ENCODE measurements at places on chromosomes 2 and 18. TPM values are rescaled to one million over a fixed set of nuclear protein-coding genes. Genes with fewer than 3 reads are reported as not detected.

- no peak overlapping the region for H3K27ac ChIP-seq
- no peaks in the 10 kb centered on the region for H3K4me1 ChIP-seq
- no peak for DNase-seq
- no peaks in the 10 kb centered on the region for H3K36me3 ChIP-seq
- H3K27me3 ChIP-seq = no peaks in the 10 kb centered on the region
- H3K4me3 ChIP-seq = no peak overlapping the region
Measured at GRCh38 chr2:216170076-216170763, 61.1 kb downstream of the XRCC5 start.

DNA sequence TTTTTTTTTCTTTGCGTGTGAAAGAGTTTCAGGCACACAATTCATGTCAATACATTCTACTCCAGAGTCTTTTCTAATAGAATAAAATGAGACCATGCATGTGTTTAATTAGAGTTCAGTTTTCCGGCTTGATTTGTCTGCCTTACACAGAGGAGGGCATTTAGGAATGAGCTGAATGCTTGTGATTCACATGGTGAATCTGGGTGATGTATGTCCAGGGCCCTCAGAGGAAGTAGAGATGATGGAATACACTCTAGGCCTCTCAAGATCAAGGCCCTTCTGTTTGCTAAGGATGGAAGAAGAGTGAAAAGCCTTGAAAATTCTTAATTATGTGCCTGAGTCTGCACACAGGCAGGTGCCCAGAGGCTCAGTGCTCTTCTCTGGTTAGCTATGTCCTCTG lies 71.0 kb upstream of the CYRIA start:
- H3K27me3 ChIP-seq = no peaks in the 10 kb centered on the region
- H3K4me1 ChIP-seq = no peaks in the 10 kb centered on the region
- no peak overlapping the region for H3K27ac ChIP-seq
- no peak for DNase-seq
- no peaks in the 10 kb centered on the region for H3K36me3 ChIP-seq

DNA sequence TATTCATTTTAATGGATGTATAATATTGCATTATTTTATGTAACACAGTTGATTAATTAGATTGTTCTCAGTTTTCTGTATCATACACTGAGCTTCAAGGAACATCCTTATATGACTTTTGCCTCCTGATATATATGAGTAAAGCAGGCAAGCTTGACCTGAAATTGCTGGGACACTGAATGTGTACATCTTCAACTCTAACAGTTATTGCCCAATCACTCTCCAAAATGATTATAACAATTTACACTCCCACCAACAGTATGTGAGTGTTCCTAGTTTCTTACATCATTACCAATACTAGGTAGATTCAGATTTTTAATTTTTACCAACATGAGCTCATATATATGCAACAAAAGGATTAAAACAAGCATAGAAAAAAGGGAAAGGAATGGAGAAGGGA lies 379.4 kb downstream of the SETBP1 start:
- peaks cover 20% of the 10 kb centered on the region for H3K4me1 ChIP-seq
- no peak overlapping the region for H3K27ac ChIP-seq
- no peaks in the 10 kb centered on the region for H3K36me3 ChIP-seq
- no peaks in the 10 kb centered on the region for H3K27me3 ChIP-seq

DNA sequence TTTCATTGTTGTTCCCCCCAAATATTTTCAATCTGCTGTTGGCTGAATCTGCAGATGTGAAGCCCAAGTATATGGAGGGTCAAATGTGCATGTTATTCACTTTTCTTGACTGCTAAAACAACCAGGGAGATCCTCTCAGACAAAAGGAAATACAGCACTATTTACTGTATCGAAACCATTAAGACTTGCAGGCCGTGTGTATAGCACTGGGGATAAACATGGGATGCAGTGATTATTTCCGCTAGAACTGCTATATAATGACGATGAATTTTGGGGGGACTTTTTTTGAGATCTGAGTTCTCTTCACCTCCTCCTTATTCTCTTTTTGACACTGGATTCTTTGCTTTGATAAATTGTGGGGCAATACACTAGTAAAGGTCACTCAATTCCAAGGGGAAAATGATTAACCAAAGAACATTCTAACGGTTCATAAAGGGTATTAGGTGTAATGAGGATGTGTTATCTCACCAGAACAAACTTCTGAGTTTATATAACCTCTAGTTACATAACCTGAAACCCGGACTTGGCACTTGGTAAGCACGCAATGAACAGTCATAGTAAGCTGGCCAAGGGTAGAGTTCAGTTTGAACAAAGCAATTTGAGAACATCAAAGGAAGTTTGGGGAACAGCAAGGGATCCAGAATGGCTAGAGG lies 3.5 kb upstream of the UGT1A1 start:
- H3K27ac ChIP-seq = no peak overlapping the region
- no peaks in the 10 kb centered on the region for H3K36me3 ChIP-seq
- H3K4me3 ChIP-seq = no peak overlapping the region

DNA sequence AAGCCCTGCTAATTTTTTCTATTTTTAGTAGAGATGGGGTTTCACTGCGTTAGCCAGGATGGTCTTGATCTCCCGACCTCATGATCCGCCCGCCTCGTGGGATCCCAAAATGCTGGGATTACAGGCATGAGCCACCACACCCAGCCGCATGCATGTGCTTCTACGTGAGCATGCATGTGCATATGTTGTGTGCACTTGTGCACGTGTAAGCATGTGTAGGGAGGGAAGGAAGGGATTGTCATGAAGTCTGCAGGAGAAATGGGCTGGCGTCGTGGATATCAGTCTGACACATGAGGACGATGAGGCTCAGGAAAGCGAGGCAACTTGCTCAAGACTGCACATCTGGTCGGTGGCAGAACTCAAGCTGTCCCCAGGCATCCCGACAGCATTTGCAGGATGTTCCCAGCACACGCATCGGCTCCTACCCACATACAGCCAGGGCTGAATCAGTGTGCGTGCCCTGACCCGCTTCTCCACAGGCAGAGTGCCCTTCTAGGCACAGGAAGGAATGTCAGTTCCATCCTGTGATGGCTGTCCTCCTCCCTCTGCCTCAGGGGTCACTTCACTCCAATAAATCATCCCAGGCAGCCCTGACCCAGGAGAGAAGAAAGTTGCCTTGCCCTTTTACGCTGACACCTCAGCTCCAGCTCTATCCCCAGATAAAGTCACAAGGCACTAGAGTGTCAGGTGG lies 49.9 kb upstream of the SLC14A2 start:
- DNase-seq = no peak
- no peak overlapping the region for H3K4me3 ChIP-seq
- no peaks in the 10 kb centered on the region for H3K27me3 ChIP-seq
- peak overlapping the region; percentile 57 for H3K27ac ChIP-seq
- peaks cover 40% of the 10 kb centered on the region for H3K4me1 ChIP-seq

DNA sequence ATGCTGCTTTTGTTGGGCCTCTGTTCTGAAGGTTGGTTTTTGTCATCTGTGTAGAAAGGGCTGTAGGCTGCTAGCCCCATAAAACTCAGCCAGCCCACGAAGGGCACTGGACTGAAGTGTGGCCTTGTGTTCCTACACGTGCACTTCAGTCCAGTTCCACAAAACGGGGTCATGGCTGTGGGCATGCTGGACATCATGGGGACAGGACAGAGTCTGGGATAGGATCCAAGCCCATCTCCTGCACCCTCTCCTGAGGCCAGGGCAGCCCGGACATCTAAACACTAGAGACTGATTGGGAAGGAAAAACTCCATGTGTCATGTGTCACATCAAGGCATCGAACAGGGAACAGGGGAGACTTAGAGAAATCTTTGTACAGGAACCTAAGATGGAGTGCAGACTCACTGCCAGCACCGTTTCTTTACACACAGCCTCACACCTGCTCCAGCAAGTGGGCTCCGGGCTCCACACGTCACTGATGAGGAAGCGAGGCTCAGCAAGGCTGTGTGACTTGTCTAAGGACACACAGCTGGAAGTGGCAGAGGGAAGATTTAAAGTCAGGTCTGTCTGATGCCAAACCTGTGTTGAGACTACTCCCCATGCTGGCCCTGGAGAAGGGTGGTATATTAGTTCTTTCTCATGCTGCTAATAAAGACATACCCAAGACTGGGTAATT lies 74.8 kb upstream of the BCL2L11 start:
- no peak for DNase-seq
- H3K4me3 ChIP-seq = no peak overlapping the region
- H3K27ac ChIP-seq = no peak overlapping the region
- no peaks in the 10 kb centered on the region for H3K4me1 ChIP-seq

- no peaks in the 10 kb centered on the region for H3K27me3 ChIP-seq
- H3K36me3 ChIP-seq = no peaks in the 10 kb centered on the region
- no peak for DNase-seq
- no peak overlapping the region for H3K27ac ChIP-seq
- H3K4me3 ChIP-seq = no peak overlapping the region
Measured at GRCh38 chr18:51169731-51170130, 27.8 kb downstream of the MEX3C start.

GRCh38 chr2:219628986-219629901 lies 1.8 kb downstream of the SLC4A3 start:
- H3K27me3 ChIP-seq = no peaks in the 10 kb centered on the region
- no peak overlapping the region for H3K27ac ChIP-seq
- peaks cover 12% of the 10 kb centered on the region for H3K4me1 ChIP-seq
- no peak for DNase-seq
- H3K4me3 ChIP-seq = no peak overlapping the region
- H3K36me3 ChIP-seq = no peaks in the 10 kb centered on the region

- no peaks in the 10 kb centered on the region for H3K27me3 ChIP-seq
- H3K4me1 ChIP-seq = no peaks in the 10 kb centered on the region
- no peak overlapping the region for H3K4me3 ChIP-seq
- no peak overlapping the region for H3K27ac ChIP-seq
- H3K36me3 ChIP-seq = no peaks in the 10 kb centered on the region
- no peak for DNase-seq
Measured at GRCh38 chr2:88261725-88262124, 91.6 kb downstream of the THNSL2 start.

GRCh38 chr18:33355756-33356155 lies 84.8 kb downstream of the CCDC178 start:
- no peak for DNase-seq
- no peak overlapping the region for H3K27ac ChIP-seq
- no peak overlapping the region for H3K4me3 ChIP-seq
- H3K36me3 ChIP-seq = no peaks in the 10 kb centered on the region

DNA sequence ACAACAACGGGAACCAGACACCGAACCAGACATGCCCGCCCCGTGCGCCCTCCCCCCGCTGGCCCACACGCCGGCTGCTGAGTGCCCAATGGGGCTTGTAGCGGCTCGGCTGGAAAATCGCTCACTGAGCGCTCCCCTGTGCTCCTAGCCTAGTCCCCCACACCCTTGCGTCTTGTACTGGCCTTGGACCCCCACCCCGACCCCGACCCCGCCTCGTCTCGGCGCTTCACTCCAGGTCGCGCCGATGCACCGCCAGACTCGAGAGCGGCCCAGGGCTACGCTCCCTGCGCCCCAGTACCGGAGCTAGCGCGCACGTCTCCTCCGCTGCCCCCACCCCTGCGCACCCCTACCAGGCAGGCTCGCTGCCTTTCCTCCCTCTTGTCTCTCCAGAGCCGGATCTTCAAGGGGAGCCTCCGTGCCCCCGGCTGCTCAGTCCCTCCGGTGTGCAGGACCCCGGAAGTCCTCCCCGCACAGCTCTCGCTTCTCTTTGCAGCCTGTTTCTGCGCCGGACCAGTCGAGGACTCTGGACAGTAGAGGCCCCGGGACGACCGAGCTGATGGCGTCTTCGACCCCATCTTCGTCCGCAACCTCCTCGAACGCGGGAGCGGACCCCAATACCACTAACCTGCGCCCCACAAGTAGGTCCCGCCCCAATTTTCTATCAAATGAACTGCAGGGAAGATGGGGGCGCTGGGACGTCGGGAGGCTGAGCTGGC lies 1.5 kb downstream of the GAD1 start:
- peak overlapping the region; percentile 41 for H3K4me3 ChIP-seq
- no peaks in the 10 kb centered on the region for H3K36me3 ChIP-seq
- H3K27me3 ChIP-seq = peaks cover 65% of the 10 kb centered on the region
- peaks cover 79% of the 10 kb centered on the region for H3K4me1 ChIP-seq

GRCh38 chr2:231399046-231399852 lies 3.7 kb downstream of the B3GNT7 start:
- H3K4me1 ChIP-seq = peaks cover 16% of the 10 kb centered on the region
- H3K27ac ChIP-seq = no peak overlapping the region
- DNase-seq = no peak

GRCh38 chr18:7023063-7023580 lies 94.5 kb downstream of the LAMA1 start:
- H3K36me3 ChIP-seq = no peaks in the 10 kb centered on the region
- no peaks in the 10 kb centered on the region for H3K27me3 ChIP-seq

- H3K4me3 ChIP-seq = no peak overlapping the region
- H3K4me1 ChIP-seq = peaks cover 4% of the 10 kb centered on the region
- H3K27ac ChIP-seq = no peak overlapping the region
- DNase-seq = no peak
- H3K27me3 ChIP-seq = no peaks in the 10 kb centered on the region
Measured at GRCh38 chr2:3451169-3451568, 68.2 kb downstream of the ADI1 start.

DNA sequence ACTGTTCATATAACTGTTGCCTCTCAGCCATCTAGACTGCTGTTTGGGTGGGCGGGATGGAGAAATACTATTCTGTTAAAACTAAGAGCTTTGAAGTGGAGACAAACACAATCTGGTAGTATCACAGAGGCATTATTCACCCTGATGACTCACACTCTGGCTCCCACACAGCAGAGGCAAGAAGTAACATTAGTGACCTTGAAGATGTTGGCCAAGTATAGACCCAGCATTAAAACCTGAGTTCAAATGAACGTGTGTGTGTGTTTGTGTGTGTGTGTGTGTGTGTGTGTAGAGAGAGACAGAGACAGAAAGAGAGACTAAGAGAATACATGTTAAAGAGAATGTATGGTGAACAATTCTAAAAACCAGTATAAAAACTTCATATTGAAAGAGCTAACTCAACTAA lies 22.5 kb upstream of the ACVR1 start:
- H3K27ac ChIP-seq = no peak overlapping the region
- no peak for DNase-seq
- no peak overlapping the region for H3K4me3 ChIP-seq
- H3K4me1 ChIP-seq = peaks cover 15% of the 10 kb centered on the region
- no peaks in the 10 kb centered on the region for H3K27me3 ChIP-seq

GRCh38 chr18:32093102-32093511 lies 1.4 kb downstream of the RNF138 start:
- H3K36me3 ChIP-seq = no peaks in the 10 kb centered on the region
- H3K4me1 ChIP-seq = peaks cover 54% of the 10 kb centered on the region
- H3K4me3 ChIP-seq = peak overlapping the region; percentile 58
- DNase-seq = no peak
- peak overlapping the region; percentile 98 for H3K27ac ChIP-seq

- no peak for DNase-seq
- H3K27me3 ChIP-seq = no peaks in the 10 kb centered on the region
- peak overlapping the region; percentile 62 for H3K27ac ChIP-seq
Measured at GRCh38 chr2:24875272-24875671, 44.8 kb downstream of the ADCY3 start.

IL1R2 gene
- total RNA-seq = 63.3 TPM

MOGAT1 gene
- total RNA-seq = not detected

ZSWIM2 gene
- not detected for total RNA-seq

MYO1B gene
- 43.7 TPM for total RNA-seq

RETSAT gene
- 62.1 TPM for total RNA-seq

RGPD8 gene
- total RNA-seq = 26.3 TPM

SCN1A gene
- not detected for total RNA-seq

CBLN2 gene
- not detected for total RNA-seq

CDK15 gene
- not detected for total RNA-seq

ITSN2 gene
- 52.5 TPM for total RNA-seq

SERPINB5 gene
- 141 TPM for total RNA-seq

All from vagina (tissue), 2 donors.